Colonic mucosa (tissue), 4 donors: ENCODE measurements at places on chromosomes 13 and 19. TPM values are rescaled to one million over a fixed set of nuclear protein-coding genes. Genes with fewer than 3 reads are reported as not detected.

DNA sequence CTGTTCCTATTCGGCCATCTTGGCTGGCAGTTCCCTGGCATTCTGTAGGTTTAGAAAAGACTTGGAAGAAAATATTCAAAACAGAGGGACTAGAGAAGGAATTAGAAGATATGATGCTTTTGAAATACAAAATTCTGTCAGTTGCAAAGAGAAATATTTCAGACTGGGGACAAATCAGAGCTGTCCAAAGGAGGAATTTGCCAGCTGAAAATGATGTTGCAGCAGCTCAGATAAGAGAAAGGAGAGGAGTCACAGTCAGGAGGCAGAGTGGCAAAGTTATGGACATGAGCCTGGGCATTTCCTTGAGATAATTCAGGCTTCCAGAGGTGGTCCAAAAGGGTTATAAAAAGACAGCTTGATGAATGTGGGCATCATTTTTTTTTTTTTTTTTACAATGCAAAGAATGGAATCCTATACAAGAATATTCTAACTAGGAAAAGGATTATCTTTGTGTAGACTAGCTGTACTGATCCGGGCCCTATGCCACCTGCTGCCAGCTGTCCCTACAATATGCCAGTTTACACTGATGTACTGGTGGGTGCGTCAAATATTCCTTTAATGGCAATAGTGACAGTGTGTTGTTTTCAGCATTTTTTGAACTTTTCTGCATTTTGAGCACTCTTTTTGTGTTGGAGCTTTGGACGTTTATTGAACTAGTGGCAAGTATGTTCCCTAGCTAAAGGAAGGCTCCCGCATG lies 31.8 kb upstream of the CBY2 start:
- no peak for DNase-seq
- no peaks in the 10 kb centered on the region for H3K36me3 ChIP-seq
- no peaks in the 10 kb centered on the region for H3K27me3 ChIP-seq
- H3K27ac ChIP-seq = no peak overlapping the region
- no peak overlapping the region for H3K4me3 ChIP-seq
- no peaks in the 10 kb centered on the region for H3K4me1 ChIP-seq

DNA sequence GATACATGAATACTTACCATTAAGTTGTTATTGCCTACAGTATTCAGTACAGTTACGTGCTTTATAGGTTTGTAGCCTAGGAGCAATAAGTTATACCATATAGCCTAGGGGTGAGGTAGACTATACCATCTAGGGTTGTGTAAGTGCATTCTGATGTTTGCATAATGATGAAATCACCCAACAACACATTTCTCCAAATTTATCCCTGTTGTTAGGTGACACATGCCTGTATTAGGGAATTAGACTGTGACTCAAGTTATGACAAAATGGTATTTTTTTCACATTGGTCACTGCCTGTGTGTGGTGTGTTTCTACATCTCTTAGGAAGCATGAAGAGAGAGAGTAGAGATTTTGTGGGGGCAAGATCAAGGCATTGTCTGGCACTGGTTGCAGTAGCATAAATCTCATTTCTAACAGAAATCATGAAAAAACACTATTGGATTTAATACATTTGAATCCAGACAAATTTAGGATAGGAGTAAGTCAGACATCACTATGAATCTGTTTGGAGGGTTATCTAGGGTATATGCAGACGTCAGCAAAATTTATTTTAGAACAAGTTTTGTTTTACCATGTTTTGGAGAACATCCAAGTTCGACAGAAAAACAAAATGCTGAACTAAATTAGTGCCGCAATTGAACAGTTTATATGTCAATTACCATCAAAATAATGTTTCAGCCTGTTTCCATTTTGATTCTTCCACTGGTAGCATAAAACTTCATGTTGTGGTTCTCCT lies 332.1 kb downstream of the LMO7 start:
- H3K27ac ChIP-seq = no peak overlapping the region
- DNase-seq = no peak
- no peaks in the 10 kb centered on the region for H3K27me3 ChIP-seq
- H3K4me1 ChIP-seq = no peaks in the 10 kb centered on the region

- no peaks in the 10 kb centered on the region for H3K27me3 ChIP-seq
- no peak overlapping the region for H3K4me3 ChIP-seq
- peak overlapping the region; percentile 85 for H3K27ac ChIP-seq
- peak; percentile 93 for DNase-seq
- no peaks in the 10 kb centered on the region for H3K36me3 ChIP-seq
- peaks cover 10% of the 10 kb centered on the region for H3K4me1 ChIP-seq
Observed at GRCh38 chr19:23403581-23404324, 8.5 kb upstream of the ZNF91 start.

CD70 gene
- total RNA-seq = 0.27 TPM

C19orf73 gene
- total RNA-seq = 3.5 TPM

ZNF793 gene
- 2.9 TPM for total RNA-seq
